ENCODE measurements at places on chromosomes 16 and 17.
A peak's percentile ranks its signal among the peaks of the same experiment; 100 is the strongest.

DNA sequence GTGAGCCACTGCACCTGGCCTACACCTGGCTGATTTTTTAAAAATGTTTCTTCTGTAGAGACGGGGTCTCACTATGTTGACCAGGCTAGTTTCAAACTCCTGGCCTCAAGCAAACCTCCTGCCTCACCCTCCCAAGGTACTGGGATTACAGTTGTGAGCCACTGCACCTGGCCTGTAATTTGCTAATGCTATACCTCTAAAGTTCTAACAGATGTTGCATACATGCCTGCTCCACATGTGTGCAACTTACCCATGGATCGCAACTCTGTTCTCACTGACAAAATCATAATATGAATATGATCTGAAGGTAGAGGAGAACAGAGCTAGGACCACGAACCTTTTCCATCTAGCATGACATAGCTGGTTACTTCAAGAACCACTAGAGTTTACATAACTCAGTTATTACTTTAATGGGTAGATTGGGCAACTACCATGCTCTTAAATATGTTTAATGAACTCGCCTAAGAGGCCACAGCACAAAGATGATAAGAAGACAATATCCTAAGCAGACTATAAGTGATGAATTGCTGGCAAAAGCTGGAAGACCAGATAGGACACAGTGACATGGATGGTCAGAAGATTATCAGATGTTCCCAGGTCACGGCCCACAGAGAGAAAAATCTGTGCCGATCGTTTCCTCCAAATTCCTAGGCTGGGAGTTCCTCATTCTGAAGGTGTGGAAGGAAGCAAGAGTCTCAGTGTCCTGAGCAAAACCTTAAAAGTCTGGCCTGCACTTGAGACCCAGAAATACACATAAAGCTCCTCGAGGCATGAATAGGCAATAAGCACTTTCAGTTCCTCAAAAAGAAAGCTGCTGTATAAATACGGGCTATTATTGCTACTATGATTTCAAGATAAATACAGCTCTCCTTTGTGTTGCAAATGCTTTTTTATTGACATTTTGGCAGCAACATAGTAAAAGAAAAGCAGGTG, 53.6 kb upstream of the ICAM2 start:
- DNase-seq, result no peak

GRCh38 chr17:82030470-82031302, 792 bp upstream of the RAC3 start:
- DNase-seq, result peak; percentile 69

- no peak for DNase-seq
Measured at GRCh38 chr16:49986351-49987124, 38.5 kb upstream of the CNEP1R1 start.

GRCh38 chr17:16880843-16881230, 91.1 kb downstream of the TNFRSF13B start:
- DNase-seq, result no peak

- no peak for DNase-seq
Measured at GRCh38 chr16:13223666-13224065, 322.3 kb downstream of the SHISA9 start.

DNA sequence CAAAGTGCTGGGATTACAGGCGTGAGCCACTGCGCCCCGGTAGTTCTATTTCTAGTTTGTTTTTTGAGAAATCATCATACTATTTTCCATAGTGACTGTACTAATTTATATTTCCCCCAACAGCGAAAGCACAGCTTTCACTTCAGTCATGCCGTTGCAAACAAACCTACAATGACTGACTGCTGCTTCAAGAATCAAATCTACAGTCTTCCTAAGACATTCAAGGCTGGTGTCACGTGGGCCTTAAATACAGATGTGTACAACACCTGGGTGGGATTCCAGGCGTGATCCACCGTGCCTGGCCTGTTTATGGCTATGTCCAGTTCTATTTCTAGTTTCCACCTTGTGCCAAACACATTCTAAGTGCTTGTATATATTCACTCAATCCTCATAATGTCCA, 72.0 kb downstream of the ABCC6 start:
- DNase-seq, result no peak

GRCh38 chr17:61582593-61582992, 8.4 kb downstream of the NACA2 start:
- no peak for DNase-seq

DNA sequence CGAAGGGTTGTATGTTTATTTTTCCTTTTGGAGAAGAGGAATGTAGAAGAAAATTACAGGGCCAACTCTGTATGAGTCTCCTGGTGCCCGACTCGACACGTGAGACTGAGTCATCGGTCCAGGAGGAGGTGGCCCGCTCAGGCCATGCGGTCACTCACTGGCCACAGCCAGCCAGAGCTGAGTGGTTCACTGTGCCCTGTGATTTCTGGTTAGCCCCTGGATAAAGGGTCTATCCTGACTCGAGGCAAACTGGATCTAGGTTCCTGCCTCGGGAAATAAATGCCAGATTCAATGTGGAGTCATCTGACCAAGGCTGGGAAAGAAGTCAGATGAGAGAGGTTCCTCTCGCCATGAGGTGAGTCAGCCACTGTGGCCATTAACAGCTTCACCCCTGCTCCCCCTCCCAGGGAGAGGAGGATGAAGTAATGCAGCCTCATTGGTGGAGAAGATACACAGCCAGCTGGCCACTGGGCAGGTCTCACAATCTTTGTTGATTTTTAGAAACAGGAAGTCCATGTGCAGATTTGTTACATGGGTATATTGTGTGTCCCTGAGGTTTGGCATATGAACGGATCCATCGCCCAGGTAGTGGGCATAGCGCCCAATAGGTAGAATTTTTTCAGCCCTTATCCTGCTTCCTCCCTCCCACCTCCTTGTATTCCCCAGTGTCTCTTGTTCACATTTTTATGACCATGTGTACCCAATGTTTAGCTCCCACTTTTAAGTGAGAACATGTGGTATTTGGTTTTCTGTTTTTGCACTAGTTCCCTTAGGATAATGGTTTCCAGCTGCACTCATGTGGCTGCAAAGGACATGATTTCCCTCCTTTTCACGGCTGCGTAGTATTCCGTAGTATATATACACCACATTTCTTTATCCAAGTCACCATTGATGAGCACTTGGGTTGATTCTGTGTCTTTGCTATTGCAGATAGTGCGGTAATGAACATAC, 21.7 kb upstream of the USP36 start:
- DNase-seq, result no peak

- no peak for DNase-seq
Measured at GRCh38 chr17:15945527-15946191, 729 bp downstream of the ADORA2B start.

DNA sequence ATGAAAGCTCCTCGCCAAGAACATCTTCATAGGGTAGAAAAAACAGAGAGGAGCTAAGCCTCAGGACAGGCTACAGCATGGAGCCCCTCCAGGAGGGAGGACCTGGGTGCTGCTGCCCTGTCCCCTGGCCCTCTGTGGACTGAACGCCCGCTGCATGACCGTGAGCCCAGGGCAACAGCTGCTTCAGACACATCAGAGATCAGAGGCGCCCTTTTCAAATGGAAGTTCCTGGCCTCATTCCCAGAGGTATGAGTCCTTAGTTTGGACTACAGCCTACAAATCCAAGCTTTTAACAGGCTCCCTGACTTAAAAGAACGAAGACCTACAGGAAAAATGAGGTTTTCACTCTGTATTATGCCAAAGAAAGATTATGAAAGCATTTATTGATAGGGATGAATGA, 48.5 kb downstream of the ZNF18 start:
- no peak for DNase-seq

- no peak for DNase-seq
Measured at GRCh38 chr17:2782055-2782454, 14.2 kb upstream of the RAP1GAP2 start.

- no peak for DNase-seq
Measured at GRCh38 chr17:46078675-46079074, 79.6 kb downstream of the STH start.

DNA sequence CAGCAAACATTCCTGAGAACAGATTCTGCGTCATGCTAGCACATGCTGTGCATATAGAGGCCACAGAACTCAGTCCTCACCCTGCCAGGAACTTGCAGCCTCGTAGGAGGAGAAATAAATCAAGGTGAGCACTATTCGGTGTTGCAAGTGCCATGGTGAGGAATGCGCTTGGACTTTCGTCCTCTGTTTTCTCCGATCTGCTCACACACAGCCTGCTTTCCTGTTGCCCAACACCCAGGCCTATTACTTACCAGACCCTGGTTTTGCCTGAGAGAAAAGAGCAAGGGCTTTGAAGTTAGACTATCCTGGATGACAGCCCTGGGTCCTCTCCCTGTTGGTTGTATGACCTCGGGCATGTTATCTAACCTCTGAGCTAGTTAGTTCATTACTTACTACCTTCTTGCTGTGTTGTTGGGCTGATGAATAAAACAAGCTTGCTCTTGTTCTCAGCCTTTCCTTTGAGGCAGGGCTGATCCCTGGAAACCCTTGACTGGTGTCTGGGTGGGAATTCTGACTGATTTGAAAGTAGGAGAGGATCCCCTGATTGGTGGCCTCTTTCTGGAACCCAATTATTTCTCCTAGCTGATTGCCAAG, 2.9 kb downstream of the ACSF2 start:
- no peak for DNase-seq

GRCh38 chr17:14204084-14204483, 32.6 kb downstream of the CDRT15 start:
- DNase-seq, result no peak

GRCh38 chr16:48899500-48899899, 289.5 kb upstream of the N4BP1 start:
- no peak for DNase-seq

- DNase-seq, result no peak
Measured at GRCh38 chr16:88768071-88768783, 16.8 kb downstream of the PIEZO1 start.

DNA sequence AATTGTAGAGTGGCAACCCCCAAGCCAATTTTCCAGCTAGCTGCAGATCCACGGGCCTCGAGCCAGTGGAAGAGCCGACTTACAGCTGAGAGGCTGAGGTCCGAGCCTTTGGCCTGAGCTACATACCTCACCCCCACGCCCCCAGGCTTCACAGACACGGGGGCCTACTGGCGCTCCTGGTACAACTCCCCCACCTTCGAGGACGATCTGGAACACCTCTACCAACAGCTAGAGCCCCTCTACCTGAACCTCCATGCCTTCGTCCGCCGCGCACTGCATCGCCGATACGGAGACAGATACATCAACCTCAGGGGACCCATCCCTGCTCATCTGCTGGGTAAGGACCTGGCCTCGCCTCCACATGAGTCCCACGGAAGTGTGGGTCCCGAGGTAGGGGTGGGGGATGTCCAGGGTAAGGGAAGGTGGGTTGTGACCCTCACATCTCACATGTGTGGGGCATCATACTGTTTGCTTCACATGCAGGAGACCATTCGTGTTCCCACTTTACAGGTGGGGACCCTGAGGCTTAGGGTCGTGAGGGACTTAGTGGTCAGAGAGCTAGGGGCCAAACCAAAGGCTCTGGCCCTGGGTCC, 3.4 kb downstream of the ACE start:
- no peak for DNase-seq

- no peak for DNase-seq
Measured at GRCh38 chr17:77437017-77437416, 296.2 kb downstream of the SEC14L1 start.

DNA sequence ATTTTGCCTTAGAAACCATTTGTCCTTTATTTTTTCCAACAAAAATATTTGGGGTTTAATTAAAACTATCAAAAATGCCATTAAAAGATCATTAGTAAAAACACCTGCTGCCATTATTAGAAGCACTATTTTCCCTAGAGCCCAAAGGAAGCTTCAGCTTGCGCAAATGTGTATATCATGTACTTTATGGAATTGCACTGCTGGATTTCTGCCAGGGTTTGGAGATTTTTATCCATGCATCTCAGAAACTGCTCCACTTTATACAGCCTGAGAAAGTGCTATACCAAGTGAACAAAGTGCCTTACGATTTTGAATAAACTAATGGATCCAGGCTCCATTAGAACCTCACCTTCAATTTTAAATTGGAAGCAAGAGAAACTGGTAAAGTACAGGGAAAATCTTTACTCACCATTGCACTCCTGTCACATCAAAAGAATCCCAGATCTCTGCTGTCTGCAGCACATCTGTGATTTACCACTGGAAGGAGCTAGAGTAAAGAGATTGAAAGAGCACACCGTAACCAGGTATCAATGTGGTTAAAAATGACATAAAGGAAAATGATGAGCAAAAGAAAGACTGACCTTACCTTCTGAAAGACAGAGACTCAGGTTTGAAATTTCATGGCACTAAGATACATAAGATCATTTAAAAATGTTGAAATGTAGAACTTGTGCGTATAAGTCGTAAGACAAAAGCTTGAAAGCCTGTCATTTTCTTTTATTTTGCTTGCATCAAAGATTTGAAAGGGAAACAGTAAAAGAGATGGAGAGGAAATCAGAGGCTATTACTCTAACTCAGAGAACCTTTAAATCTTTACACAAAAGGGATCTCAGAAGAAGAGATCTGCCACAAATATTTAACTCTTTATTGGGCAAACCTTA, 678.1 kb upstream of the GOT2 start:
- peak; percentile 25 for DNase-seq

DNA sequence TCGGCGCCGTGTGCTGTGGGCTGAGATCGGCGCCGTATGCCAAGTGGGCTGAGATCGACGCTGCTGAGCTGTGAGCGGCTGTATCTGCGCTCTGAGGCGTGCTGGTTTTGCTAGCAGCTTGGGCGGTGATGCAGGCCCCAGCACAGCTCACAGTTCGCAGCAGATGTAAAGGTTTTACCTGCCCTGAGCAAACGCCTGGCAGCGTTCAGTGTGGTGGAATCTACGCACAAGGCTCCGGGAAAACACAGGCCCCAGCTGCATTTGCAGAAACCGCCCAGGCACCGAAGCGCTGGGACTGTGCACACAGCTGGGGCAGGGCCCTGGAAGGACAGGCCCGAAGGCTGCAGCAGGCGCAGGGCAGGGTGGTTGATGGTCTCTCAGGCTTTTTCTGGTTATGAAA, 8.0 kb upstream of the ZNF469 start:
- DNase-seq, result no peak

GRCh38 chr16:67108931-67109406, 772 bp upstream of the PHAF1 start:
- DNase-seq, result no peak

DNA sequence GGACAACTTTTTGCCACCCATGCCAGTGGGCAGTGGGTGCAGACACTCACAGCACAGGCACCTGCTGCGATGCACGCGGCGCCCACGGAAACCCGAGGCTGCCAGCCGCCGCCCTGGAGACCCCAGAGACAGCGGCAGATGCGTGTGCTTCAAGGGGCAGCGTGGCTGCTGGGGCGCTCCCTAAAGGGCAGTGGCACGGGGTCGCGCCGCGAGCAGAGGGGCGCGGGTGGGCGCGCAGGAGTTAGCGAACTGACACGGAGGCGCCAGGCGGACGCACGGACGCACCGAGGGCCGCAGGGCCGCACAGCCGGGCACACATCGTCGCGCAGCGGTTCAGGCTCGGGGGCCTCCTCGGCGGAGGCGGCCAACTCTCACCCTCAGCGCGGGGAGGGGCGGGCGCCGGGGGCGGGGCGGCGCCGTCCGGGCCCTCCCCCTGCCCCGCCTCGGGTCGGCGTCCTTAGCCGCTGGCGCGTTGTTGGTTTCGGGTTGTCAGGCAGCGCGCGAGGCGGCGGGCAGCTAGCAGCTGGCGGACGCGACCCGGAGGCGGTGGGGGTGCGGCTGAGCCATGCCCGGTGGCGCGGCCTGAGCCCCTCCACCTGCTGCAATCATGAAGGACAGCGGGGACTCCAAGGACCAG, at the start of gene KIF19:
TSS of gene KIF19 (plus strand) at position 484 of the 637 bp plus-strand sequence. CDS start at position 608, 124 bp downstream.
- DNase-seq, result no peak
